Right cardiac atrium (tissue), 5 donors: ENCODE measurements at places on chromosomes 16 and 17. TPM values are rescaled to one million over a fixed set of nuclear protein-coding genes. Genes with fewer than 3 reads are reported as not detected.

The TBC1D3L gene
- 6.3 TPM for total RNA-seq

The CCL8 gene
- total RNA-seq, result not detected

The ITGB4 gene
- 19.9 TPM for total RNA-seq

The RNU2-1 gene
- 8,032 TPM for total RNA-seq

The POLDIP2 gene
- 99.8 TPM for total RNA-seq

The TNFRSF17 gene
- not detected for total RNA-seq

The CNTD1 gene
- 0.20 TPM for total RNA-seq

The UBE2Z gene
- 50.9 TPM for total RNA-seq

The E2F4 gene
- total RNA-seq, result 42.5 TPM

The PLEKHM1 gene
- total RNA-seq, result 30.4 TPM

The CLEC18A gene
- total RNA-seq, result 0.36 TPM

The KRTAP9-4 gene
- not detected for total RNA-seq

The ARL16 gene
- 15.5 TPM for total RNA-seq
